ENCODE measurements at places on chromosomes 1 and 21.

DNA sequence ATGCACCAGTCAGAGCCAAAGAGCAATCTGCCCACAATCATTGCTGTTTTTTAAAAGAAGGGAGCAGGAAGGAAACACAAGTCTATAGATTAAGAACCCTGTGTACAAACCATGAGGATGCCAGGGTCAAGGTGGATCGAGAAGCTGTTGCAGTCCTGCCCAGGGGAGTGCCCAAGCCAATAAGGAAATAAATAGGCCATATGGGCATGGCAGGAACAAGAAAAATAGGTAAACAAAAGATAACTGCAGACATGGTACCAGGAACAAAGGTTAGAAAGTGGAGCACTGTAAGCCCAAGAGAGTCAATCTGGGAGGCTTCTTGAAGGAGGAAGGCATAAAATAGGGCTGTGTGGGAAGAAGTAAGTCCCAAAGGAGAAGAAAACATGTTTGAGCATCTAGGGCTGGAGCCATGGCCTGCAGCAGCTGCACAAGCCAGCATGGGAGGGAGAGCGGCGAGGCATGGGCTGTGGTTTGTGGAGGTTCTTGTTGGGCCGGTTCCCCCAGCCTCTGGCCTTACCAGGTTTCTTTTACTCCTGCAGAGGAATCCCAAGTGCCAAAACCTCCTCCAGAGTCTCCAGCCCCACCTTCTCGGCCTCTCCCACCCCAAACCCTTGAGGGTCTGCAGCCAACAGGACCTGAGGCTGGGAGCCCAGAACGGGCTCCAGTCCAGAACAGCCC, 13.6 kb downstream of the INAVA start:
- DNase-seq = no peak

DNA sequence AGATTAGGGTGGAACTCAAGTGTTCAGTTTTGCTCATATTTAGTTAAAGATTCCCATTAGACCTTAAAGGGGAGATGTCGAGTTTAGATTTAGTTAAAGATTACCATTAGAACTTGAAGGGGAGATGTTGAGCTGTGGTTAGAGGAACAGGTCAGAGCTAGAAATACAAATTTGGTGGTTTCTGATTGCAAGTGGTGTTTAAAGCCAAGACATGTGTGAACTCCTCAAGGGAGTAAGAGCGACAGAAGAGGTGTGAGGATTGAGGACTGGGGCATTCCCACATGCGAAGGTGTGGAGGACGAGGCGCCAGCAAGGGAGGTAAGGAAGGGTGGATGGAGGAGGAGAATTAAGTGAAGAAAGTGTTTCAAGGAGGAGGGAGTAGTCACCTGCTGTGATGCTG, 168.6 kb downstream of the IER5 start:
- no peak for DNase-seq

DNA sequence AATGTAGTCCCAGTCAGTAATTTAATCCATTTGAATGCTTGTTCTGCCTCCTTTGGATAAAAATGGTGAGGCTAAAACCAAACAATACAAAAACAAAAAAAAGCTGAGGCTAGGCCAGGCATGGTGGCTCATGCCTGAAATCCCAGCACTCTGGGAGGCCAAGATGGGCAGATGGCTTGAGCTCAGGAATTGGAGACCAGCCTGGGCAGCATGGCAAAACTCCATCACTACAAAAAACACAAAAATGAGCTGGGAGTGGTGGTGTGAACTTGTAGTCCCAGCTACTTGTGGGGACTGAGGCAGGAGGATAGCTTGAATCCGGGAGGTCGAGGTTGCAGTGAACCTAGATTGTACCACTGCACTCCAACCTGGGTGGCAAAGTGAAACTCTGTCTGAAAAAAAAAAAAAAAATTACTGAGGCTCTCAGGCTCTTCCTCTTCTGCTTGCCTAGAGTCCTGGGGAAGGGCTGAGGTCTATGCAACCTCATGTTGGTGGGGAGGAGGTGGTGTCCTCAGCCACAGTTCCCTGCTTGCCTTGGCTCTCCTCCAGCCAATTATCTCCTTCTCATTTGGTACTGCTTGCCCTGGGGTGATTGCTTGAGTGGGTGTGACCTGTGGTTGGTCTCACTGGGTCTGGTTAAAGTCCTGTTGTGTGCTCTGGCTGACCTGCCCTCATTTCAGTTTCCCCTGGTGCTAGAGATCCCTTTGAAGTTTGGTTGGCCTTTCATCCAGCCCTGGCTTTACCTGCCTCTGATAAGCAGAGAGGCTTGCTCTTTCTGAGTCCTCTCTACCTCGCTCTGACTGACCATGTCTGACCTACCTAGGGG, 20.9 kb downstream of the S1PR1 start:
- DNase-seq = no peak

- DNase-seq = no peak
Observed at GRCh38 chr21:39321424-39321823, 8.0 kb upstream of the BRWD1 start.

- DNase-seq = no peak
Observed at GRCh38 chr1:119102051-119102450, 38.4 kb downstream of the WARS2 start.

- no peak for DNase-seq
Observed at GRCh38 chr1:200779326-200779725, 40.6 kb downstream of the CAMSAP2 start.

- DNase-seq = no peak
Observed at GRCh38 chr1:219113261-219113660, 60.4 kb upstream of the LYPLAL1 start.

DNA sequence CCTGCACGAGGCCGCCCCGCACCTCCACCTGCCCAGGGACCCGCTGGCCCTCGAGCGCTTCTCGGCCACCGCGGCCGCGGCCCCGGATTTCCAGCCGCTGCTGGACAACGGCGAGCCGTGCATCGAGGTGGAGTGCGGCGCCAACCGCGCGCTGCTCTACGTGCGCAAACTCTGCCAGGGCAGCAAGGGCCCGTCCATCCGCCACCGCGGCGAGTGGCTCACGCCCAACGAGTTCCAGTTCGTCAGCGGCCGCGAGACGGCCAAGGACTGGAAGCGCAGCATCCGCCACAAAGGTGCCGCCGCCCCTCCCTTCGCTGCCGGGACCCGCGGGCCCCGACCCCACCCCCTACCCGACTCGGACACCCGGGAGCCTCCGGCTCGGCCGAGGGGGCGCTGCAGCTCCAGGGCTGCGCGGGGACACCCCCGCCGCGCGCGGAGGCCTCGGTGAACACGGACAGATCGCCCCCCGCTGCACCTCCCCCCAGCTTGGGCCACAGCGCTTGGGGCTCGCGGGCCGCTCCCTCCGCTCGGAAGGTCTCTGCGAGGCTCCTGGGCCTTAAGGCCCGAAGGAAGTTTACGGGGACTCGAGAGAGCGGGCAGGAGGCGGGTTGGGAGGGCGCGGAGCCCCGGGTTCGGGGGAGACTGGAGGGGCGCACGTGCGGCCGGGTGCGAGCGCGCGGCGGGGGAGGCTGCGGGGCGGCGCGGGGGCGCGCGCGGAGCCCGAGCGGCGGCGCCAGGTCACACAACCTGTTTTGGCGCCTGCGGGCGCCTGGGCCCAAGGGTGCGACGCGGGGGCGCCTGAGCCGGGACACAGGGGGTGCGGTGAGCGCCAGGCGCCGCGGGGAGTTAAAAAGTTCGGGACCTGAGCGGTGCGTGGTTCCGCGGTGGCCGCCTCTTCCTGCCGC, 1.2 kb downstream of the SAMD11 start:
- peak; percentile 67 for DNase-seq

DNA sequence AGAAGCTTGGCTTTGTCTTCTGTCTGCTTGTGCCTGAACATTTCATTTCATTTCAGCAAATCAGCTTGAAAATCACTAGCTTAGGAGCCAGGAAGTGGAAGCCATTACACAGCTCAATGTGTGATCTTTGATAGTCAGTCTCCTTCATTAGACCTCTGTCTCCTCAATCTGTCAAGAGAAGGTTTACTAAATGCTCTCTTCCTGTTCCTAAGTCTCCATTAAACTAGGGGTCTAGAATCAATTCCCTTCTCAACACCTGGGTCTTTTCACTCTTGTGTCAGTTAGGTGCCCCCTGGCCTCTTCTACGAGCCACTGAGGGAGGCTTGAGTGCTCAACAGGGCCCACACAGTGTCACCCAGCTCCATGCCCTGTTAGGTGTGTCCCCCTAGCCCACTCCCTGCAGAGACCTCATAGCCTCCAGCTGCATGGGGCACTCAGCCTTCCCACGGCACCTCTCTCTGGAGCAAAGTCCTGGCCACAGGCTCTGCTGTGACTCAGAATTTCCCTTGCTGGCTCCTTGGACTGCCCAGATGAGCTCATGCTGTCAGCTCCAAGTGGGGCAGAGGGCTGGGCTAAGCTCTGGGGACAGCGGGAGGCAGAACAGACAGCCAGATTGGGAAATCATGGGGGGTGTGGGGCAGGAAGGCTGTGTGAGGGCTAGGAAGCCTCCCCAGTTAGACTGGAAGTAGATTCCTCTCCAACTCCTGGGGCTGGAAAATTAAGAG, 115.7 kb upstream of the IPO9 start:
- DNase-seq = peak; percentile 99

DNA sequence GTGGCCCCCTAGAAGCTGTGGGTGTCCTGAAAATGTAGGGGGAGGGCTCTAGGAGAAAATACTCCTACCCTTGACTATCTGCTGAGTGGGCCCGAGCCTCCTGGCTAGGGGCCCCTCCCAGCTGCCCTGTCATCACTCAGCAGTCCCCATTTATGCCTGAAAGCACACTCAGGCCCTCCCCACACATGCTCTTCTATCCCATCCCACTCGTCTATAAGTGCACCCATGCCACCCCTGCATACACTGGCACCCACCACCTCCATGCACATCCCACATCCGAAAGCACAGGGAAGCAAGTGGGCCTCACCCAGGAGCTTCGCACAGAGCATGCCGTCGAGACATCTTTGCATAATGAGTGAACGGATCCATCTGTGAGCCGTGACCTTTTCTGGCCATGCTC, 80.4 kb upstream of the POU3F1 start:
- no peak for DNase-seq

DNA sequence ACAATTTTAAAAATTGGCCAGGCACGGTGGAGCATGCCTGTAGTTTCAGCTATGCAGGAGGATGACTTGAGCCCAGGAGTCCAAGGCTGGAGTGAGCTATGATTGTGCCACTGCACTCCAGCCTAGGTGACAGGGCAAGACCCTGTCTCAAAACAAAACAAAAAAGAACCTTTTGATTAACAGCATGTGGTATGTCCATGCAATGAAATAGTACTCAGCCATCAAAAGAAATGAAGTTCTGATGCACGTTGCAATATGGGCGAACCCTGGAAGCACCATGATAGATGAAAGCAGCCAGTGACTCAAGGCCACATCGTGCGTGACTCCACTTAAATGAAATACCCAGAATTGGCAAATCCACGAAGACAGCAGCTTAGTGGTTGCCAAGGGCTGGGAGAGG, 47.5 kb downstream of the FBXO2 start:
- no peak for DNase-seq

DNA sequence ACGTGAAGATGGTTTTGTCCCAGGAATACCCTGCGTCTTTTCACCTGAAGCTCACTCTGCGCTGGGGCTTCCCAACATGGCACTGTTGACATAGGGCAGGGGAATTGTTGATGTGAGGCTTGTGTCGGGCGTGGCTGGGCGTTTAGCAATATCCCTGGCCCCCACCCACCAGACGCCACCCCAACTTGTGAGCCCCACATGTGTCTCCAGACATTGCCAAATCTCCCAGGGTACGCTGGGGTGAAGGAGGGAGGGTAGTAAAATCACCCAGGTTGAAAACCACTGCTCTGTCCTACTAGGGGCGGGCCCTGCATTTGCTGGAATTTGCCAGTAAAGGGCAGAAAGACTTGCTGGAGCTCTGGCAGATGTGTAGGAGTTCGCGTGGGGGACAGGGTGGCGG, 36.0 kb downstream of the SPSB1 start:
- no peak for DNase-seq

GRCh38 chr1:11462224-11462923, 16.6 kb upstream of the DISP3 start:
- DNase-seq = no peak

DNA sequence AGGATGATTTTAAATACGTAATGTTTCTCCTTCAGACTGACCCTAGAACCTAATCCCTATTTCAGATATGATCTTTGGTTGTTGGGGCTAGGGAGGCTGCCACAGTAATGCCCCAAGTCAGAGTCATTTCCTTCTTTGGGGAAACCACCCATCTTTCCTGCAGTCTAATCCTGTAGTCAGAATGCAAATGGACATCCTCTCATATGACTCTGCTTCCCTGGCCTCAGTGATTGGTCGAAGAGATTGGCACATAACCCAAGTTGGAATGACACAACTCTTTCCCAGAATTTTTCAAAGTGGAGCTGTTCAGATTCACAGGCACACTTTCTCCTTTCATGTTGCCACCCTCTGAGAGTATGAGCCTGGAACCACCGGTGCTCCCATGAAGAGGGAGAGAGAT, 58.8 kb upstream of the ZNF644 start:
- no peak for DNase-seq

DNA sequence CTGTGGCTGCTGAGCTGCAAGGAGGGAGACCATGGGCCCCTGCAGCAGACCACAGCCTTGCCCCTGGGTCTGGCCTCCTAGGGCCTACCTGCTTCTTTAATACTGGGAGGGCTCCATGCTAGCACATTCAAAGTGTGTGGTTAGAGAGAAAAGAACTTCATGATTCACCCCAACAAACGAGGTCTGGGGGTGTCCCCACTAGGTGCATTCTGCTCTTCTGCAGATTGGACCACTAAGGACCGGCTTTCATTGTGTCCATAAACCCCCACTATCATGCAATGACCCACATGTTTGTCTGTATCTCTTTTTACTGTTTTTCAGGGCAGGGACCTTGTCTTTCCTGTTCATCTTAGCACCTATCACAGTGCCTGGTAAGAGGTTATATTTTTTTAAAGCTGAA, 185.4 kb downstream of the OMA1 start:
- no peak for DNase-seq

DNA sequence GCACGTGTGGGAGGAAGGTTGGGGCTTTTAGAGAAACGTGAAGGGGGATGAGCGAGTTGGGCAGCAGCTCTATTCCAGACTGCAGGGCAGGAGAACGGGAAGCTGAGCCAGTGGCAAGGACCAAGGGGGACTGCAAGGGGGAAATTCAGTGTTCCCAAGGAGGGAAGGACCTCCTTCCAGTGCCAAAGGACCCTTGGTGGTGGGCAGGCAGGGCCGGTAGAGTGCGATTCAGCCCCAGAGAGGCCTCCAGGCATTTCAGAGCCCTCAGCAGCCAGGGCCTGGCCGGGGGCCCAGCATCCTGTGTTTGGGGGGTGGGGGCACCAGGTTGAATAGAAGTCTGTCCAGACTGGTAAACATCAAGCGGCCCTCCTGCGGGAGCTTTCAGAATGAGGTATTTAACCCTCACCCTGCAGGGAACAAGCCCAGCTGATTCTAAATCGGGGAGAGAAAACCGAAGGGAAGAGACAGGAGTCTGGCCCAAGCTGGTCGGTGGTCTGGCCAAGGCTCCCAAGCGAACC, 2.3 kb downstream of the COL9A2 start:
- DNase-seq = no peak

DNA sequence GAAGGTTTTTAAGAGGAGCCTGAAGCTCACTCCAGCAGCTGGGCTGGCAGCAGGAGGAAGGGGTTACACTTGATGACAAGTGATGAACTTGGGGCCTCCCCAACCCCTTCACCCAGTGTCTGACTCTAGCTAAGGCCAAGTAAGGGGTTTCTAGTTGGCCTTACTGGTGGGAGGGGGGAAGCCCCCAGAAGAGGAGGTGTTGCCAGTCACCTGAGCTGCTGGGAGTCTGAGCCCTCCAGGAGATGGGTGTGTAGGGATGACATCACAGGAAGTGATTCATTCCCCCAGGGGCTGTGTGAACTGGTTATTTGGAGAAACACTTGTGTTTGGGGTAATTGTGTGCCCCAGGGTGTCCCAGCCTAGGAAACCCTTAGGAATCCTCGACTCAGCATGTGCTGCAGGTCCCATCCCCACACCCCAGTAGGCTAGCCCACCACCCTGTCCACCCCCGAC, 3.1 kb downstream of the PADI1 start:
- peak; percentile 42 for DNase-seq

GRCh38 chr1:161350671-161351070, 17.0 kb downstream of the CFAP126 start:
- peak; percentile 3 for DNase-seq
